ENCODE measurements at places on chromosomes 2 and 18. TPM values are rescaled to one million over a fixed set of nuclear protein-coding genes. Genes with fewer than 3 reads are reported as not detected.

- DNase-seq: no peak
- no peak overlapping the region for H3K4me3 ChIP-seq
- no peaks in the 10 kb centered on the region for H3K27me3 ChIP-seq
Measured at GRCh38 chr2:27844821-27845255, 45.3 kb downstream of the RBKS start.

Gene KCNK3
- total RNA-seq: 10.6 TPM

DNA sequence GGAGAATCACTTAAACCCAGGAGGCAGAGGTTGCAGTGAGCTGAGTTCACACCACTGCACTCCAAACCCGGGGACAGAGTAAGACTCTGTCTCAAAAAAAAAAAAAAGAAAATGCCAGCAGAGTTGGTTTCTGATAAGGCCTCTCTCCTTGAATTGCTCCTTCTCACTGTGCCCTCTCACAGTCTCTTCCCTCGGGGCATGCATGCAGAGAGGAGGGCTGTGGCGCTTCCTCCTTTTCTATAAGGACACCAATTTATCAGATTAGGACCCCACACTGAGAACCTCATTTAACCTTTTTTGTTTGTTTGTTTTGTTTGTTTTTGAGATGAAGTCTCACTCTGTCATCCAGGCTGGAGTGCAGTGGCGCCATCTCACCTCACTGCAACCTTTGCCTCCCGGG lies 110.5 kb downstream of the ZFP36L2 start:
- peaks cover 20% of the 10 kb centered on the region for H3K4me1 ChIP-seq
- DNase-seq: no peak
- peak overlapping the region; percentile 0 for H3K27ac ChIP-seq

DNA sequence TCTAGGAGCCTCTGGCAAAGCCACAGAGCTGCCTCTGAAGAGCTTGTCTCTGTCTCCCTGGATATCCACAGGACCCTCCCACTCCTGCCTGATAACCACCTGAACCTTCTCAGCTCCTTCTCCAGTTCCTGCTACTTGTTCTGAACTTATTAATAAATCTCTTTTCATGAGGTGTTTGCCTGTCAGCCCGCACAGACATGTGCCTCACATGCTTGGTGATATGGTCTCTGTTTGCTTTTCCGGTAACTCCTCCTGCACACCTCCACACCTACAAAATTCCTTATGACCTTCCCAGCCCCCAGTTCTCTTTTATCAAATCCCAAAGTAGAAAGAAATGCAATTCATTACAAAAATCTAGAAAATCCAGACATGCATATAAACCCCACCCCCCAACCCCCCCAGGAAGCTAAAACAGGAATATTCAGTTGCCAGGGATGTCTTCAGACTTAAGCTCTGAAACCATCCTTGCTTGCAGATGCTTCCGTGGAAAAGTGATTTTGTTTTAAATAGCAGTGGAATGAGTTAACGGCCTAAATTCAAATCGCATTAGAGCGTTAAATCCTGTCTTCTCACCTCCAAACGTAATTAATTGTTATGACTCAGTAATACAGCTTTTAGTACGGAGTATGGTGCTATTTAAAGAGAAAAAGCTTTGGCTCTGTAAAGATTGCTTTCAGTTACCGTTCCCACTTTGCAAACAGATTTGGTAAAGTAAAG lies 2.1 kb upstream of the PID1 start:
- peak overlapping the region; percentile 15 for H3K4me3 ChIP-seq
- no peak for DNase-seq
- H3K36me3 ChIP-seq: no peaks in the 10 kb centered on the region
- H3K27ac ChIP-seq: peak overlapping the region; percentile 36
- H3K4me1 ChIP-seq: peaks cover 19% of the 10 kb centered on the region

DNA sequence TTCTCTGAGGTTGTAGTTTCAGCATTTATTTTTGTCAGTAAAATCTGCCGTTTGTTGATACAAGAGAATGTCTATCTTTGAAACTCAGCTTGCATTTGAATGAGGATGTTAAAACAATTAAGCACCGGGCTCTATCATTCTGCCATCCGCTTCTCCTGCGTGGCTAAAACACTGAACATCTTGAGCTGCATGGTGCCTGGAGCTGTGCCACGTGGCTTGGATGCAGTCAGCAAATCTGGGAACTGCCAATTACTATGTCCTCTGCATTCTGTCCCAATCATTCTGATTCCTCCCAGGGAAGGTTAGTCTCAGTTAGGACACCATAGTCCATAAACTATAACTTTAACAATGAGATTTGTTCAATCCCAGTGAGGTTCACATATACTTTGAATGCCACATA lies 598.4 kb downstream of the FBXO15 start:
- H3K27me3 ChIP-seq: no peaks in the 10 kb centered on the region
- H3K4me3 ChIP-seq: no peak overlapping the region
- H3K36me3 ChIP-seq: no peaks in the 10 kb centered on the region
- DNase-seq: no peak
- H3K4me1 ChIP-seq: no peaks in the 10 kb centered on the region
- no peak overlapping the region for H3K27ac ChIP-seq

DNA sequence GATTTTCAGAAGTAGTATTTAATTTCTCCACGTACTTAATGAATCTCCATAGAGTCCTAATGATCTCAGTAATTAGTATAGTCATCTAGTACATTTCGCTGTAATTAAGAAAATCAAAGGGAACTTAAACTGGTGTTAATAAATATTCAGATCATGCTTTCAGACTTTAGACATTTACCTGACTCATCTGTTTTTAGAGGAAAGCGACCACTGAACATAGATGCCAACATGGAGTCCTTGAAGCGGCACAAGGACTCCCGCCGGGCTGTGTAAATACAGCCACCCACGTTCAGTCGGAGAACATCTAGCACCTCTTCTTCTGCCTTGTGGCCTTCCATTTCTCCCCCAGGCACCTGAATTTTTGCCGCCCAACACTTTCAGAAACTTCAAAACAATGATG lies 3.2 kb downstream of the KCTD18 start:
- no peak overlapping the region for H3K27ac ChIP-seq
- no peak overlapping the region for H3K4me3 ChIP-seq
- H3K27me3 ChIP-seq: no peaks in the 10 kb centered on the region
- H3K4me1 ChIP-seq: peaks cover 11% of the 10 kb centered on the region
- no peak for DNase-seq

Gene CLEC4F
- total RNA-seq: 0.49 TPM

Gene PRLH
- not detected for total RNA-seq

DNA sequence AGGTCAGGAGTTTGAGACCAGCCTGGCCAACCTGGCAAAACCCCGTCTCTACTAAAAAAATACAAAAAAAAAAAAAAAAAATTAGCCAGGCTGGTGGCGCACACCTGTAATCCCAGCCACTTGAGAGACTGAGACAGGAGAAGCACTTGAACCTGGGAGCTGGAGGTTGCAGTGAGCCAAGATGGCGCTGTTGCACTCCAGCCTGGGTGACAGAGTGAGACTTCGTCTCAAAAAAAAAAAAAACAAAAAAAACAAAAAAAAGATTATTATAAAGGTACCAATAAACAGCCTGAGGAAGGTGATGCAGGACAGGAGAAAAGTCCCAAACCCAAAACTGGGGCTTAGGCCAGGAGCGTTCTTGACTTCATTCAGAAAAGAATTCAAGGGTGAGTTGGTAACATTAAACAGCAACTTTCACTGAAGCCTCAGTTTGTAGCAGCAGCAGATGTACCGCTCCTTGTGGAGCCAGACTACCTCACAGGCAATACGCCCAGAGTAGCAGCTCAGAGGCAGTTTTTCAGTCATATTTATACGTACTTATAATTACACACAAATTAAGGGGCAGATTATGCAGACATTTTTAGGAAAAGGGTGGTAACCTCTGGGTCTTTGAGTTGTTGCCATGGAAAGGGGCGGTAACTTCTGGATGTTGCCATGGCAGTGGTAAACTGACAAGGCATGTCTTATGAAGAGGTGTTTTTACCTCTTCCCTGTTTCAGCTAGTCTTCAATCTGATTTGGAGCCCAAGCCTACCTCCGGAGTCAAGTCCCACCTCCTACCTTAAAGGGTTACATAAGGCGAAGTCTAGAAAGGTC lies 1596.6 kb upstream of the CELF4 start:
- no peaks in the 10 kb centered on the region for H3K27me3 ChIP-seq
- DNase-seq: no peak
- H3K4me3 ChIP-seq: no peak overlapping the region
- no peak overlapping the region for H3K27ac ChIP-seq
- no peaks in the 10 kb centered on the region for H3K4me1 ChIP-seq

Gene MGAT4A
- 20.6 TPM for total RNA-seq

GRCh38 chr18:60554967-60555366 lies 182.4 kb upstream of the MC4R start:
- H3K4me1 ChIP-seq: no peaks in the 10 kb centered on the region
- H3K4me3 ChIP-seq: no peak overlapping the region
- no peaks in the 10 kb centered on the region for H3K27me3 ChIP-seq
- no peak overlapping the region for H3K27ac ChIP-seq

Gene SRD5A2
- 2.9 TPM for total RNA-seq

DNA sequence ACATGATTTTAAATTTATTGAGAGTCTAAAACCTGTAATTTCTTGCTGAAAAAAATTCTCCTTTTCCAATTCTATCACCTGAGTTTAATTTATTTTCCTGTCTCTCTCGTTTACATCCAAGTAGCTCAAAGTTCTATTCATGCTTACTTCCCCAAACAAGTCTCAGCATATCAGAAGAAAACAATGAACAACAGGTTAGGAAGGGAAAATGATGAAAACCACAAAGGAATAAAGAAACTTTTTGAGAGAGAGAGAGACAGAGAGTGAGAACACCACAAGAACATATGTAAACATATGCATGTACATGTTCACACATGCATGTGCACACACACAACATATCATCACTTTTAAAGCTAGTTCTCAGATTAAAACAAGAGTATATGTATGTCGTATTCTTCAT lies 112.1 kb downstream of the STRN start:
- H3K36me3 ChIP-seq: peaks cover 42% of the 10 kb centered on the region
- no peak overlapping the region for H3K4me3 ChIP-seq
- no peak overlapping the region for H3K27ac ChIP-seq
- DNase-seq: no peak
- H3K27me3 ChIP-seq: no peaks in the 10 kb centered on the region
- H3K4me1 ChIP-seq: no peaks in the 10 kb centered on the region

Gene USP14
- 26.3 TPM for total RNA-seq

DNA sequence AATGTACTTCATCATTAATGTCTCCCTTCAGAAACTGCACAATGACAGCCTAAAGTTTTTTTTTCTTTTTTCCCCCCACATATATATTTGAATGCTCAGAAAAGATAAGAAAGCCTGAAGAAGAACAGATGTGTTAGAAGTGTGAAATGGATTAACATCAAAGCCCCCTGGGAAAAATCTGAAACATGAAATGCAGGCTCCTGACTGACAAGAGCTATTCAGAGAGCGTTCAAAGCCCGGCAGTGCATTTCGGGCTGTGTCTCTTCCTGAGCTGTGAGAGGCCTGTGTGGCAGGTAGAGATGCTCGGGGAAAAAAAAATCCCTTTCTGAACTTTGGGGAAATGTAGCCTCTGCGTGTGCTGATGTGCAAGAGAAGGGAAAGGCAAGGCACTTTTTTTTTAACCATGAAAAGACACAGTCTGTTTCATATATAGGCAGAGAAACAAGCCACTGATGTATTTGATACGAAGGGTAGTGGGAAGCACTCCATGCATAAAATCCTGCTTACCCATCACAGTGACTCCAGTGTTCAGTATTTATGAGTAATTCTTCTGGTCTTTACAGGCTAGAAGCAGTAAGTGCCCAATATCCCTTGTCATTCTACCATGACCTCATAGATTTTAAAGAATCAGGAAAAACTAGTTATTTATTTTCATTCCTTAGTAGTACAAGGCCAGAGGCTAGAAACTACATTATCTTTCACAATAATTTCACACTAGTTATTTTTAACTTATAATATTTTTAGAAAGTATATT lies 1574.2 kb upstream of the PIK3C3 start:
- H3K4me1 ChIP-seq: no peaks in the 10 kb centered on the region
- no peaks in the 10 kb centered on the region for H3K27me3 ChIP-seq
- DNase-seq: no peak
- H3K36me3 ChIP-seq: no peaks in the 10 kb centered on the region
- no peak overlapping the region for H3K4me3 ChIP-seq

- H3K27me3 ChIP-seq: no peaks in the 10 kb centered on the region
- no peak overlapping the region for H3K4me3 ChIP-seq
- peaks cover 16% of the 10 kb centered on the region for H3K4me1 ChIP-seq
- no peak for DNase-seq
Measured at GRCh38 chr2:172256886-172257285, 154.2 kb upstream of the DLX2 start.
